NCI-H82 (cell line): ENCODE measurements at places on chromosomes 12 and 14.
A peak's percentile ranks its signal among the peaks of the same experiment; 100 is the strongest.

DNA sequence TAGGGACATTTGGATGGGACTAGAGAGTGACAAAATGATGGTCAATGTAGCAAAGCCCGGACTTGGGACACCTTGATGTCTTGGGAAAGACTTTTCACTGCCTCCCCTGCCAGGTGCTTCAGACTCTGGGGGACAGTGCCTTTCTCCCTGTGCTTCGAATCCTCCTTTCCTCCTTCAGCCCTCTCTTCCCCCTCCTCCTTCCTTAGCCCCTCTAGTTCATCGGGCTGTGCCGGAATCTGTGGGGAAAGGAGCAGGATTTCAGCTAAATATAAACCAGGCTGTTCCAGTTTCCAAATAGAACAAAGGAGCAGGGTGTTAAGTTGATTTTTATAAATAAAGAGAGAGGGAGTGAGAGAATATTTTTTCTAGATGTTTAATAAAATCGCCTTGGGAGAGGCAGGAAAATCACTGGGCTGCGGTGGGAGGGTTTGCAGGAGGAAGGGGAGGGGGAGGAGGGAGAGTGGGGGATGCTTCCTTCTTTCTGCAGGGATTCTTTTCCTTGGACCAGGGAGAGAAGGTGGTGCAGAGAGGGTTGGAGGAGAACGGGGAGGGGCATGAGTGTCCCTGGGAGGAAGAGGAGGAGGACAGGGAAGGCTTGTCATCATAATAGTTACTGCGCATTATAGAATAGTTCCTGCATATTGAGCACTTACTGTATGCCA lies 21.3 kb upstream of the CABP1 start:
- DNase-seq: no peak

DNA sequence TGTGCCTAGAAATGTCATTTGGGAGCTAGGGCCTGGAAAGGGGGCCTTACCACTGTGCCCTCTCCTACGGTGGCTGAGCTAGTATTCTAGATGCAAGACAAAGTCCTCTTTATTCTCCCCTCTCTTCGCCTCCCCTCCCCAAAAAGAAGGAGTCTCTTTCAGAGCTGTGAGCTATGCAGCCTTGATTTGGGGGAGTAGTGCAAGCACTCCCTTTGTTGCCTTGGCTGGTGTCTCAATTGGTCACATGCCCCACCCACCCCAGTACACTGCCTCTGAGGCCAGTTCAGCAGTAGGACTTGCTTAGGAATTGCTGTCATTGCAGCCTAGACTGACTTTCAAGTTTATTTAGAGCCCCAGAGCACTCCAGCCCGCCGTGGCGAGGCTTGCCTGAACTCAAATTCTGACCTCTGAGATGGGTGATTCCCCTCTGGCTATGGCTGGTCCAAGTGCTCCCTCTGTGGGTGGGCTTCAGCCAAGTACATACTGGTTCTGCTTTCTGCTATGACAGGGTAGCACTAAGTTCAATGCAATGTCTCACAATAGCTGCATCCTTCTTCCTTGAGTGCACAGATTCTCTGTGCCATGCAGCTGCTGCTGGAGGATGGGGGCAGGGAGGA lies 37.0 kb upstream of the FBXO33 start:
- DNase-seq: peak; percentile 68

DNA sequence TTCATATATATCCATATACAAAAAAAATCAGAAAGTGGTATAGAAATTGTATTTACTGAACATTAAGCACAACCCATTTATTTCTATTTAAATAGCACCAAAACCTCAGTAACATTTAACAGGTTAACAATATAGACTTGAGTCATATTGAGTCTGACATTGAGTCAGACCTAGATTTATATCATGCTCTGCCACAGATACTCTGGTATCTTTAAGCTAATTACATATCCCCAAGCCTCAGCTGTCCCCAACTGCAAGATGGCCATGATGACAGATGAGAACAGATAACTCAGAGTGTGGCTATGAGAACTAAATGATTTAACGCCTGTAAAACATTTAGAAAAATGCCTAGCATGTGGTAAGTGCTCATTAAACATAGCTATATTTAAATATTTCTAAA lies 40.3 kb downstream of the IFNG start:
- peak; percentile 49 for DNase-seq

GRCh38 chr12:86735072-86735471 lies 478.9 kb upstream of the MGAT4C start:
- DNase-seq: no peak

- DNase-seq: no peak
Measured at GRCh38 chr14:59067127-59067894, 121.2 kb upstream of the DAAM1 start.

GRCh38 chr12:121513464-121514183 lies 67.2 kb downstream of the KDM2B start:
- peak; percentile 74 for DNase-seq

GRCh38 chr12:96774496-96775256 lies 132.4 kb upstream of the NEDD1 start:
- no peak for DNase-seq

GRCh38 chr12:71799106-71799505 lies 40.5 kb upstream of the TBC1D15 start:
- DNase-seq: no peak

GRCh38 chr14:73263606-73264005 lies 26.3 kb downstream of the PAPLN start:
- no peak for DNase-seq

- DNase-seq: no peak
Measured at GRCh38 chr12:59972905-59973304, 377.1 kb downstream of the SLC16A7 start.

GRCh38 chr12:46380022-46380796 lies 7.6 kb upstream of the SLC38A2 start:
- no peak for DNase-seq

DNA sequence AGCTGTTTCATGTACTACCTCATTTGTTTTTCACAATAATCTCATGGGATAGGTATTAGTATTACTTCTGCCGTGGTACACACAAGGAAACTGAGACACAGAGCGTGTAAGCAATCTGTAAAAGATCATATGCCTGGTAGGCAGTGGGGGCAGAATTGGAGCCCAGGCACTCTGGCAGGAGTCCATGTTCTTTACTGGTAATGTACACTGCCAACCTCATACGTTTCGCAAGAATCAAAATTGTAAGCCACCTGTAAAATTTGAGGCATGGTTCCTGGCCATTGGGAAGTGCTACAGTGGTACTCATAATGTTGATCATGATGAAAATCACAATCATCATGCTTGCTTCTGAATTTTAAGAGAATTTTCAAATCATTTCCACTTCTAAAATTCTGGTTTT lies 40.7 kb downstream of the TMTC1 start:
- no peak for DNase-seq

DNA sequence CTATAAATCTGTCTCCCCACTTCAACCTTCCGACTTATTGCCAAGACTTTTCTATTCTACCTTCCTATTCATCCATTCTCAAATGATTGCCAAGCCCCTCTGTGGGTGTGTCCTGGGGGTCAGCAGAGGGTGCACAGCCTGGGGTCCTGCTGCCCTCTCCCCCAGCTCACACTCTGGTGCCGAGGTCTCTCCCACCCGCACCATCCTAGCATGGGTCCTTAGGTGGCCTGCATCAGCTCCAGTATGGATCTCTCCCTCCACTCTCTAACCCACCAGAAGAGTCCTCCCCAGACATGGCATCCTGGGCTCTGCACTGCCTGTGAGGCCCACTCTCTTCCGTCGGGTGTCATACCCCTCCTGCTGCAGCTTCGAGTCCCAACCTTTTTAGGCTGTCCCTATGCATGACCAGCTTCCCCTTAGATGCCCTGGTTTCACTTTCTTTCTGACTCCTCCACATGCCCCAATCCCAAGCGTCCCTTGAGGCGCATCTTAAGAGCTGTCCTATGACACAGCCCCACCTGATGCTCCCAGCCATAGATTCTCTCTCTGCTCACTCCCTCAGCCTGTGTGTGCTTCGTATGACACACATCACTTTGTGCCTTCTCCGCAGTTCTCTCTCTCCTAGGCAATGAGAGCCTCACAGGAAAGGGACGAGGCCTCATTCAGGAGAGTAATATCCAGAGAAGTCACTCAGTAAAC lies 43.9 kb downstream of the GIT2 start:
- DNase-seq: no peak
